Fibroblast of skin of left biceps (primary cell): ENCODE measurements at places on chromosomes 2 and 18.

- no peak for DNase-seq
Observed at GRCh38 chr18:61350578-61350977, 17.3 kb downstream of the CDH20 start.

GRCh38 chr2:160694221-160694620 is 200.6 kb upstream of the RBMS1 start:
- no peak for DNase-seq

DNA sequence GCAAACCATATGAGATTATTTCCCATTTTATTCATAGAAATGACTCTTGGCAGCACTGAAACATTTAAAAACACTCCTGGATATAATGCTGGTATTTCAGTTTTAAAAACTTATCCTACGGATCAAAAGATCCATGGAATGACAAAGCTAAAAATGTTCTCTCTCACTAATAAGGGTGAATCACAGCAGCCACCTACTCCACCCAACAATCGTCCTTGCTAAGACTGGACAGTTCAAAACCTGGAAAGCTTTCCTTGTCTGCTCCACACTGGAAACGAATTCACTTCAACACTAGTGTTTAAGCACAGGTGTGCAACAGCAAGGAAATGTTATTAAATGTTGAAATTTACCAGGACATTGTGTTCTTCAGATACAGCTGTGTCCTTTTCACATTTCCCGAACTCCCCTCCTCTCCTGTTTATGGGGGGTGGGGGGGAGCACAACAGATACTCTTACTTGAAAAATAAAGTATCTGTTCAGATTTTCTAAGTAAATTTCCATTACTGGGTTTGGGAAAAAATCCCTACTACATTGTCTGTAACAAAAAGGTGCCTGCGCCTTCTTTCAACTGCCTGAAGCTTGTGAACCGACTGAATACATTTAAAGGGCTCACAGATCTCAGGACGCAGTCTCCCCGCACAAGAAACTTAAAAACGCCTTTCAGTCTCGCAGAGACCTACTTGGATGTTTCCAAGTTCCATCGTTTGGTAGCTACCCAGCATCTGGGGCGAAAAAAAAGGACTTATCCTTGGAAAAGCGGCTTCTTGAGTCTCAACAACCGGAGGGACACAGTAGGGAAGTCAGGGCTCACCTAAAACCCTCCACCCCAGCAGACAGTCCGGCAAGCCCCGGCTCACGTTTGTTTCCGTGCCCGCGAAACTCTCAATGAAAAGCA is 1.3 kb downstream of the YWHAQ start:
- no peak for DNase-seq

GRCh38 chr2:139033300-139033699 is 253.1 kb upstream of the NXPH2 start:
- DNase-seq = peak; percentile 32

- no peak for DNase-seq
Observed at GRCh38 chr18:24460388-24460787, at the start of gene HRH4. Gene HRH4 (plus strand): TSS chr18:24460637. CDS start chr18:24460729, 92 bp downstream.

DNA sequence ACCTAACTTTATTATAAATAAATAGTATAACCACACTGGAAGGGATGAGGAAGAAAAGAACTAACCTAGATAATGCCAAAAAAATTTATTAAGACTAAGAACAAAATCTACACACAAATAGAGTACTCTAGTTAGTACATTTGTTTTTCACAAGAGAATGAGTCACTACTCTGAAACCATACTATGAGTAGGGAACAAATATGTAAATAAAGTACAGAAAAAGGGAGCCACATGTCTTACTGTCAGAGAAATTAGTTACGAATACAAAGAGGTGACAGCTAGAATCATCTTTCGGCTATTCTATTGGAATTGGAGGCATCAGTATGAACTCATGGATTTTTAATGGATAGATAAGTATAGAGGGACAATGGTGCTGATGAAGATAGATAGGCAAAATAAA is 150.5 kb downstream of the COPS8 start:
- DNase-seq = no peak

DNA sequence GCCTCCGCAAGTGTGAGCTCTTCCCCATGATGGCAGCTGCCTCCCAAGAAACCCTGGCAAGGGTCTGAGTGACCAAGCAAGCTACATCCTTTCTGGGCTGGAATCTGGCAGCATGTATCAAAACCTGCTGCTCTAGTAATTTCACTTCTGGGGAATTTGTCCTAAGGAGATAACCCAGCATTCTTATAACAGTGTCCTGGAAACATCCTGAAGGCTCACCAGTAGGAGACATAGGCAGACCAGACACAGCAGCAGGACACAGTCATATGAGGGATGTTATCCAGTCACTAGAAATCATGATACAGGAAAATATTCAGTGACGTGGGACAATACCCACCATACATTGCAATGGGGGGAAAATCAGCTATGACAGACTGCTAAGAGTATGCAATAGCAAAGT is 64.5 kb downstream of the CRACDL start:
- DNase-seq = no peak

- no peak for DNase-seq
Observed at GRCh38 chr18:58866773-58867150, 2.1 kb downstream of the ZNF532 start.

DNA sequence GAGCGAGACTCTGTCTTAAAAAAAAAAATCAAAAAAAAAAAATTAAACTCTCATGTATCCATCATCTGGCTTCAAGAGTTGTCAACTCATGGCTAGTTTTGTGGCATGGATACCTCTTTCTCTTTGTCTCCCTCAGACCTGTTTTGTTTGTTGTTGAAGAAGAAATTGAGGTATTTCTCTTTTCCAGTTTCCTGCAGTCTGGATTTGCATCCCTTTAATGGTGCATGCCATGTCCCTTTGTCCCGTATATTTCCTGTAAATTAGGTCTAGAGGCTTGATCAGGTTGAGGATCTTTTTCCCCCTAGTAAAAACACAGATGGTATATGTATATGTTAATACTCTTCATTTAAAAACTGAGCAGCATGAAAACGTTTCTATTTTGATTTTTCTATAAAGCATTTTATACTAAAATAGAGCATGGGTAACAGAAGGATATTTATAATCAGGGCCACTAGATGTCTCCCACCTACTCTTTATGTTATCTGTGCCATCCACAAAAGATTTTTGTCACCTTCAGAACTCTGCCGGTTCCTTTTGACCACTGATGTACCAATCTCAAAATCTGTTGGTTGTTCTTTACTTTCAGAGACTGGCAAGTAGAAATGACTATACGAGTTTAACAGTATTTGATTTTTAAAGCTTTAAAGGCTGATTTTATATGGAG is 80.1 kb downstream of the GALNT1 start:
- no peak for DNase-seq

- DNase-seq = no peak
Observed at GRCh38 chr2:96816836-96817702, 1.0 kb downstream of the CNNM3 start.

DNA sequence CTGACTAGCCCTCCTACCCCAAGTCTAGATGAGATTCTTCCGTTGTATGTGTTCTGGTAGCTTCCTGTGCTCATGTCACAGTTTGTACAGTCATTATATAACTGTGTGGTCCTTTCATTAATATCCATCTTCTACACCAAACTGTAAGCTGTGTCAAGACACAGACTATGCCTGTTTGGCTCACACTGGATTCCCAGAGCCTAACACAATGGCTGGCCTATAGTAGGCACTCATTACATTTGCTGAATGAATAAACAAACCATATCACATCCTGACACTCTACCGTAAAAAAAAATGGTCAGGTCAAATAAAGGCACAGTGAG is 72.6 kb downstream of the ANKRD44 start:
- no peak for DNase-seq

GRCh38 chr18:63528863-63529492 is 13.2 kb upstream of the SERPINB12 start:
- no peak for DNase-seq

DNA sequence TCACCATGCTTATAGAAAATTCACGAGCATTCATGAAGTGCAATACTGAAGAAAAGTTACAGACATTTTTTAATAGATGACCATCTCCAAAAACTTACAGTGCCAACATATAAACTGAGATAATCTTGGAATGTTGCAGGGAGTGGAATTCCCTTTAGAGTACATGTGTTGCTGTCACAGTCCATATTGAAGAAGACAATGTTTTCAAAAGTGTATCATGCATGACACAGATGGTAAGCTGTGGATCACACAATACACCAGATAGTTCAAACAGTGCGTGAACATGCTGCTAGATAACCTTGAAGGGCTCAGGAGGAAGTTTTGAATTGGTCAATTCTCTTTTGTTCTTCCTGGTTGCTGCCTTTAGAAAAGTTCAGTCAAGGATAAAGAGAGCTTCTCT is 1644.3 kb upstream of the NXPH2 start:
- no peak for DNase-seq

DNA sequence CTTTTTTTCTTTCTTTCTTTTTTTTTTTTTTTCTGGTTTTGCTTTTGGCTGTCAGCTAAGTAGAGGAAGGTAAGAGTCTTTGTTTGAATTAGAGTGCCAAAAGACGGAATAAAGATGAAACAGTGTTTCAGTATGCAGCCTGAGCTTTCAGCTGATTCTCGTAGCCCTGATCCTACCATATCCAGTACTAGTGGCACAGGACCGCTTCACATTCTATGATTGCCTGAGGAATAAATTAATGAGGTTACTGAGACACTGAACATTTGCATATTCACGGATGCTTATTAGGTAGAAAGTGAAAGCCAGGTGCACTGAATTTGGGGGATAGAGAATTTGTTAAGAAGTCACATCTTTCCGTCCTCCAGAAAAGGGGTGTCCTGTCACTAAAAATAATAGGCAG is 421.5 kb upstream of the POU3F3 start:
- no peak for DNase-seq

- no peak for DNase-seq
Observed at GRCh38 chr18:56897122-56897521, 246.0 kb downstream of the WDR7 start.

DNA sequence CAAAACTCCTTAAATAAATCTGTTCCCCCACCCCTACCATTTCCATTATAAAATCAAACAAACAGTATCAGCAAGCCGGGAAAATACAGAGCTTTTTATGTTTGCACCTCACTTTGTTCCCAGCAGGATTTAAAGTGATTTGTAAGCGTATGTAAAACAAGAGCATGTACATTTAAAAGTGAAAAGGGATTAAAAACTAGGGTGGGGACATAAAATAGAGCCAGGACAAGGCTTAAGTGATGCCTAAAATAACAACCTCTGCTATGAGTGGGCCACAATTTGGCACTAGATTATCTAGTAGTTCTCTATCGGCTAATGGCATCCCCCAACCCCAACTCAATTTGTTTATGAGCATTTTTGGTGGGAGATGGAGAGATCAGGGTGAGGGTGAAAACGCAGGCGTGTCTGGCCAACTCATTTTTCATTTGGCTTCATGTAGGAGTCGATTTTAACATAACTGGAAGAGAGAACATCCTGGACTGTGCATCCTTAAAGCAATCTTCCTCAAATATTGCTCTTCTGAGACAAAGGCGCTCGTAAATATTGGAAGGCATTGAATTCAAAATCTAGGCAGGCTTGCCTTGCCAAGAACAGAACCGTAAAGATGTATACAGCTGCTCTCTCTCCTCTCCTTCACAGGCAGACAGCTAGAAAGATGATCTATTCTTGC is 34.5 kb upstream of the TSPYL6 start:
- no peak for DNase-seq

DNA sequence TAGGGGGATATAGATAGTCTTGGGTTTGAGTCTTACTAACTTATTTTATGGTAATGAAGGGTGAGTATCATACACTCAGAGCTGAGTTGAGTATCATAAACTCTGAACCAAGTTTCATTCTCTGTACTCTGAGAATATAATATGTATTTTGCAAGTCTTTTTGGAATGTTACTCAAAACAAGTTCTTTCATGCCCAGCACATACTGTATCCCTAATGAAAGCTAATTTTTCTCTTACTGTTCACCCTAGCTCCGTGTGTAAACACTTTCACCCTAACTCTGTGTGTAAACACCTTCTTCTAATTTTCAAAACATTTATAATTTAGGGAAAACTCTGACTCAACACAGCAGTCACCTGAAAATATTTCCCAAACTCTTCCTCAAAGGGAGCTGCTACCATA is 29.7 kb upstream of the CHST9 start:
- no peak for DNase-seq

GRCh38 chr2:200658278-200658864 is 72.6 kb downstream of the AOX1 start:
- no peak for DNase-seq

DNA sequence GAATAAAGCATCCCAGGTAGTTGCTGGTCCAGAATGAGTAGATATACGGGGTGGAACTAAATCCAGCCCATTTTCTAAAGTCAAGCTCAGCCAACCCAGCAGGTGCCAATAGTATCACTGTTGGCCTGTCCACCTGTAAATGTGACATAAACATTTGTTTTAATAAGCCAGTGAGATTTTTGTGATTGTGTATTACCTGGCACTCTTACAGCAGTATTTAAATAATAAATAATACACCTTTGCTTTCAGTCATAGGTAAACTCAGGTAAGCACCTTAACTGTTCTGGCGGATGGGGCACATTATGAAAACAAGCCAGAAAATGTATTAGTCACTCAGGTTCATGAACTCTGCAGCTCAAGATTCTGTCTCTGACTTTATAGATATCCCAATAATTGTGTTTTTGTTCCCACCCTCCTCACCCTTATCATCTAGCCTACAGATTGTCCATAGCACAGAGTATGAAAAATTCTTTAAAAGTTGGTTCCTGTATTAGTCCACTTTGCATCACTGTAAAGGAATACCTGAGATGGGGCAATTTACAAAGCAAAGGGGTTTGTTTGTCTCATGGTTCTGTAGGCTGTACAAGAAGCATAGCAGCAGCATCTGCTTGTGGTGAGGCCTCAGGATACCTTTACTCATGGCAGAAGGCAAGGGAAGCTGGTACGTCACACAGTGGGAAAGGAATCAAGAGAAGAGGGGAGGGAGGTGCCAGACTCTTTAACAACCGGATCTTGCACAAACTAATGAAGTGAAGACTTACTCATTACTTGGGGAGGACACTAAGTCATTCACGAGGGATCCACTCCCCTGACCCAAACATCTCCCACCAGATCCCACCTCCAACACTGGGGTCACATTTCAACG is 73.0 kb upstream of the CYRIA start:
- no peak for DNase-seq

- no peak for DNase-seq
Observed at GRCh38 chr2:215002500-215002899, 135.9 kb downstream of the ABCA12 start.

DNA sequence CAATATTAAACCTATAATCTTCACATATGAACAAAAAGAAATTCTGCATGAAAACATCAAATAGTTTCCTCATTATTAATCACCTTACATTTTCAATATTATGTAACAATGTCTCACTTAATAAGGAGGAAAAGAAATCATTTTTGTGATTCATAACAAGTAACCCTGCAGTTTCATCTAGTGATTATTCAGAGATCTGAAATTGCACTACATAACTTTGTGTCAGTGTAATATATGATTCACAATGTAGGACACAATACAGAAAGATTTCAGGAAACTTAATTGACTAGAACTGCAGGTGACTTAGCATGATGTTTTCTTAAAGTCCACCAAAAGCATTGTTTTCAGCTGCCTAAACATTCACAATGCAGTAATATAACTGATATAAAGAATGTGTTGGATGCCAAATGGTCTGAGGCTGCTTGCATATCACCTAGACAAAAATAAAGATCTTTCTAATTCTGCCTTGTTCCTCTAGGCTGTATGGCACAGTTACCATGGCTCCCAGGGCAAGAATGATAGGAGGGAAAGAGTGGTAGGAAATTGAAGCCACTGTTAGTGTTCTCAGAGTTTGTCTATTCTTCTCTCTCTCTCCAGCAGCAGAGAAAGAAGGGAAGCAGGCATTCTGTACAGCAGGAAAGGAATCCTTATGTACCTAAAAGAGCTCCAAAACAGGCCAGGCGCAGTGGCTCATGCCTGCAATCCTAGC is 366.6 kb downstream of the FSIP2 start:
- no peak for DNase-seq
